H1 (cell line): ENCODE measurements at places on chromosomes 5 and 9. TPM values are rescaled to one million over a fixed set of nuclear protein-coding genes. Genes with fewer than 3 reads are reported as not detected.

DNA sequence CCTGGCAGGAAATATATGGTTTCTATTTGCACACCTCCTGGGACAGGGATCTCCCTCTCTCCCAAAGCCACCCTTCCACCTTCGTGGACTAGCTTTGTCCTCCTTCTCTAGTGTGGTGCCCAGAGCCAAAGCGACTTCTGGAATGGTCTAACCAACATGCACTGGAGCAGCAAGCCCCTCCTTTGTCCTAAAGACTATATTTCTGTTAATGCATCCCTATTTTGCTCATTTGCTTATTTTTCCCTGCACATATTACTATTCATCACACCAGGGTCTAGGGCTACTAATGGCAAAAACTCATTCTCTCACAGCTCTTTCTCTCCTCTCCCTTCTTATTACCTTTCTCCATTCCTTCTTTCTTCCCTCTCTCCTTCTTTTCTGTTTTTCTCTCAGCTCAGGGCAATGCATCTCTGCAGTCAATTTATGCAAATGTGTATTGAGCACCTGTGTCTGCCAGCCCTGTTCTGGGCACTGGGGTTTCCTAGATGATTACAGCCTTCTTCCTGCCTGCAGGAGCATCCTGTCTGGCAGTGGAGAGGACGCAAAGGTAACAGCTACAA is 2.8 kb upstream of the NEURL1B start:
- H3K4me3 ChIP-seq = no peak overlapping the region
- peaks cover 13% of the 10 kb centered on the region for H3K27me3 ChIP-seq
- DNase-seq = no peak
- H3K27ac ChIP-seq = no peak overlapping the region

- H3K4me3 ChIP-seq = no peak overlapping the region
- H3K27ac ChIP-seq = no peak overlapping the region
- no peaks in the 10 kb centered on the region for H3K4me1 ChIP-seq
- H3K27me3 ChIP-seq = no peaks in the 10 kb centered on the region
- DNase-seq = no peak
- H3K36me3 ChIP-seq = no peaks in the 10 kb centered on the region
These were observed 105.1 kb downstream of the INSYN2B start for GRCh38 chr5:169875091-169875728.

DNA sequence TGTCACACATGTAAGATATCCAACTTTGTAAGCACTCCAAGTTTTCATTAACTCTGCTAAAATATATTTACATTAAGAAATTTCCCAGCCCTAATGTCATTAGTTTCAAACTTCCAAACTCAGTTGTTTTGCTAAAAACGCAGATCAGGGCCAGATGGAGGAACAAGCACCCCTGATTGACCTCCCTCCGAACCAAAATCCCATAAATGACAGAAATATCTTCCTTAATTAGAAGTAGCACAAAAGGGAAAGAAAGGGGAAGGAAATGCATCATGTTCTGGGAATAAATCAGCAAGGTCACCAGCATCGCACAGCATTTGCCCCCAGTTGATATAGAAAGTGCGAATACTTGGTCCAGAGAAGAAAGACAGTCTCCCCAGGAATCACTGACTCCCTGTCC is 61.4 kb upstream of the RUFY1 start:
- H3K4me3 ChIP-seq = no peak overlapping the region
- no peak overlapping the region for H3K27ac ChIP-seq
- H3K27me3 ChIP-seq = no peaks in the 10 kb centered on the region
- H3K36me3 ChIP-seq = no peaks in the 10 kb centered on the region
- DNase-seq = no peak

The SVEP1 gene
- 0.36 and 0.37 TPM in 2 replicates for total RNA-seq

The CORO2A gene
- total RNA-seq = 26.2 and 27.9 TPM in 2 replicates
